Retinal pigment epithelial cell (primary cell): ENCODE measurements at places on chromosomes 7 and 10.

GRCh38 chr10:82826132-82826531 is 951.1 kb downstream of the NRG3 start:
- no peak for DNase-seq

- no peak for DNase-seq
These were observed 191.8 kb downstream of the HTR7 start for GRCh38 chr10:90665905-90666662.

DNA sequence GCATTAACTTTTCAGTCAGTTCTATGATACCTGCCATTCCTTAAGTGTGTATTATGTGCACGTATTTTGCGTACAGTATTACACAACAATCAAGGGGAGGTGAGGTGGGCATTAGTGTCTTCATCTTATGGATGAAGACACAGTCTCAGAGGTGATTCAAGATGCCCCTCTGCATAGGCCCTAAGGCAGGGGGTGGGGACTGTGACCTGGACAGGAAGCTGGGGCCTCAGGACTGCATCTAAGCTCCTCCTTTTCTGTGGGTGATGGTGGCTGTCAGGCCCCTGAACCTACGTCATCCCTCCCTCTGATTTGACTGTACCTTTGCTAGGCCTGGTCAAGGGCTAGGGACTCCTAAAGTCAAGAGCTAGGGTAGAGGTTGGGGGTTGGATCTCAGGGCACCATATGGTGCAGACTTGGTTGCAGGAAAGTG is 38.9 kb downstream of the HK1 start:
- no peak for DNase-seq

DNA sequence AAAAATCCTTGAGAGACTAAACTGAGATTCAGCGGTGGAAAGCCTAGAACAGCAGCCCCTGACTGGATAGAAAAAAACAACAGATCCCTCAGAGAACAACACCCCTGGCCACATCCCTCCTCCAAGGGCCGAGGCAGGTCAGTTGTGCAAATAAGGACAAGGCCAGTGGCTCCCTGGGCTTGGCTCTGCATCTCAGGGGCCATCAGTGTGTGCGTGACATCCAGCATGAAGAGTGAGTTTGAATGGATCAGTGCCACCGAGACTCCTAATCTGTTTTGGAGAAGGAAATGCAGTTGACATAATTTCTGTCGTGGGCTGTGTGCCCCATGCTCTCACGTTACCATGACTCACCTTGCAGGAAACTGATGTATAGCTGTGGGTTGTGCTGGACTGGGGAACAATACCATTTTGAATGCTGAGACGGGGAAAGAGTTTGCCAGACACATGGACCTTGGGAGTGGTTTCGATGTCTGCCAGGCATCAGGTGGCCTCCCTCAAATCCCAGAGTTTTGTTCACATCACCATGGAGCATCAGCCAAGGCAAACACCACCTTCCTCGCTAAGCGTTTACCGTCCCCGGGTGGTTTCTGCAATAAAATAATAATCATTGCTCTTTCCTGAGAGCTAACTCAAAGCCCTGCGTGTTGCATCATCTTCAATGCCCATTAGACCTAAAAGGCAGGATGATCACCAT is 153.2 kb upstream of the FZD8 start:
- peak; percentile 32 for DNase-seq

DNA sequence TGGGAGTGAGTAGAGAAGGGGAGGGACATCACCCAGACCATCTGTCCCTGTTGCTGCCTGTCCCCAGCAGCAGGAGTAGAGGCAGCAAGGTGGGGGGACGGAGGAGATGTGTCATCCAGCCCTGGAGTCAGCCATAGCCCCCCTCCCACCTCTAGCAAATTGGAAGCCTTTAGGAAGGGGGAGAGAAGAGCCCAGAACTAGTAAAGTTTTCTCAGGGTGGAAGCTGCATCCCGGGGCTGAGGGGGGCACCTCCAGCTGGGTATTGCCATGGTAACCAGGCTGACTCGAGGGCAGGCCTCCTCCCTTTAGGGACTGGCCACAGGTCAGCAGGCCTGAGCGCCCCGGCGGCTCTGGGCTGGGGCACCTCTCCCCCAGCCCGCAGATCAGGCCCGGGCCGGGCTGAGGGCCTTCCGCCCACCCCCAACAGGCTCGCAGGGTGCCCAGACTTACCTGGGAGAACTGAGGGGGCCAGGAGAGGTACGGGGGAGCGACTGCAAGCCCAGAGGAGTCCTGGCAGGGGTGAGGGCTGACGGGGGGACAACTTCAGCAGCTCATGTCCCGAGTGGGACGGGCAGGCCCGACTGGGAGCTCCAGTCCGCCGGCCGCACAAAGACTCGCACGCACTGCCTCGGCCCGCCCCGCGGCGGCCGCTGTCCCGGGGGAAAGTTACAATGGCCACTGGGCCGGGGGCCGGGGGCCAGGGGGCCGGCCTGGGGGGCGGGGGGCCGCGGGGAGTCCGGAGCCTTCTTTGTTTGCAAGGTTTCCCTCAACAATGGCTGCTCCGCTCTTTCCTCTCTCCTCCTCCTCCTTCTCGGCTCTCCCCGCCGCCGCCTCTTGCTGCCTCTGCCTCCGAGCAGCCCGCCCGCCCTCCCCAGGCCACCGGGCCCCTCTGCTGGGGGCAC is 6.0 kb downstream of the LDB1 start:
- no peak for DNase-seq

GRCh38 chr7:131692131-131692960 is 135.9 kb upstream of the PODXL start:
- DNase-seq: no peak

GRCh38 chr10:132546567-132547420 is 9.2 kb downstream of the INPP5A start:
- peak; percentile 39 for DNase-seq

DNA sequence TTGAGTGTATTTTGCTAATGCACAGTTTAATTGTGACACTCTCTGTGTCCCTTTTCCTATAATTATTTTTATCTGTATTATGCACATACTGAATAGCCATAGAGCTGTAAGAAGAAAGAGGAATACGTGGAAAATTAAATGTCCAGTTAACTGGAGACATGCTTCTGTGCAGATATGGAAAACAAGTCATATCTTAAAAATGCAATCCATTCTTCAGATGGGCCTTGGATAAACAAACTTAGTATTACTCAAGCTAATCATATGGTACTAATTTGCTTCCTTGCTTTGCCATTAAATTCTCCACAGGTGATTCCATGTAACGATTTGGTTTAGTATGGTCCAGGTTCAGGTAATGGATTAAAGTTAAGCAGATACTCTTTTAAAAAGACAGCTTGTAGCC is 201.2 kb upstream of the CELF2 start:
- no peak for DNase-seq

GRCh38 chr7:139693651-139694388 is 84.0 kb downstream of the HIPK2 start:
- DNase-seq: no peak

DNA sequence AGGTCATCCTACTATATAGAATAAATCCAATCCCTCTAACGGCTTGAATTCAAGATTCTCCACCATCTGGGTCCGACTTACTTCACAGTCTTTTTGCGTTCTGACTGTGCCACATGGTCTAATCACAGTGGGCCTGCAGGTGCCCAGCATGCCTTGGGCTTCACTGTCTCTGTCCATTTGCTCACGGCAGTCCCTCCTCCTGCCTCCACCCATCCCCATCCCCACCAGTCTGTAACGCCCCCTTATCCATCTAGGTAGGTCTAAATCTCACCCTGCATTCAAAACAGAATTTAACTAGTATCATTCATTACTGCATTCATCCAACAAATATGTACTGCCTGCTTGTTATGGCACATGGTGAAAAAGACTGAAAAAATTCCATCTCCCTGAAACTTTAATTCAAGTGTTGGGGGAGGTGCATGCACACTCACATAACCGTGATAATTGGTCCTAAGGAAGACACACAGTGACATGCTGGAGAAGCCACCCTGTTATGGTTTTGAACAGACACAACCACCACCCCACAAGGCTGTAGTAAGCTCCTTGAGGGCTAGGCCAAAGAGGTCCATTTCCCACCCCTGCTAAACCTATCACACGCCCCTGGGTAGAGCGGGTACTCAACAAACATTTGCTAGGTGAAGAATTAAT is 24.2 kb downstream of the SORBS1 start:
- no peak for DNase-seq

DNA sequence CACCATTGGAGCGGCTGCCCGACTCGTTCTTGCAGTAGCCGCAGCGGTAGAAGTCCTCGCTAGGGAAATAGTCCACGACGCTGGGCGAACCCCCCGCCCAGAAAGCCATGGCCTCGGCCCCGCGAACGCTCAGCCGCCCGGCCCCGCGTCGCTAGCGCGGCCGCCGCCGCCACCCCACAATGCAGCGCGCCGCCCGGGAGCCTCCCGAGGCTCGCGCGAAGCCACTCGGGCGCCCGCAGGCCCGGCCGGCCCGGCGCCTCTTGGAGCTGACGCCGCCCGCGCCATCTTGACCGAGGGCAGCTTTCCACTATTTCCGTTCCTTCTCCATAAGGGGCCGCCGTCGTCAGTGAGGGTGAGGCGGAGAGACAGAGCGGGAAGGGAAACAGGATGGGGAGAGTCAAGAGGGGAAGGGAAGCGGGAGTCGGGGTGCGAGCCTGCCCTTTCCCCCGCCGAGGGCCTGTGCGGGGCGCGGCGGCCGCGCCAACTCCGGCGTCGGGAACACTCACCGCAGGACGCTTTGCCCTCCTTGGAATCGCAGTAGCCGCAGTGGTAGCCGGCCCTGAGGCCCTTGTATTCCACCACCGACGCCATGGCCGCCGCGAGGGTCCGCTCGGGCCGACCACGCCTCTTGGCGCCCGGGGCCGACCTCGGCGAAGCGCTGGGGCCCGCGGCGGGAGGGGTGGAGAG is at the start of gene ATE1:
Gene ATE1 (minus strand): TSS at position 191 of the 687 bp plus-strand sequence. CDS start 82 bp downstream, at position 109.
- peak; percentile 70 for DNase-seq

- DNase-seq: no peak
These were observed 77.8 kb downstream of the JAZF1 start for GRCh38 chr7:28102797-28103196.

GRCh38 chr10:10132009-10132408 is 885.7 kb upstream of the CELF2 start:
- DNase-seq: no peak

GRCh38 chr10:86038371-86038770 is 328.2 kb downstream of the GRID1 start:
- DNase-seq: no peak

DNA sequence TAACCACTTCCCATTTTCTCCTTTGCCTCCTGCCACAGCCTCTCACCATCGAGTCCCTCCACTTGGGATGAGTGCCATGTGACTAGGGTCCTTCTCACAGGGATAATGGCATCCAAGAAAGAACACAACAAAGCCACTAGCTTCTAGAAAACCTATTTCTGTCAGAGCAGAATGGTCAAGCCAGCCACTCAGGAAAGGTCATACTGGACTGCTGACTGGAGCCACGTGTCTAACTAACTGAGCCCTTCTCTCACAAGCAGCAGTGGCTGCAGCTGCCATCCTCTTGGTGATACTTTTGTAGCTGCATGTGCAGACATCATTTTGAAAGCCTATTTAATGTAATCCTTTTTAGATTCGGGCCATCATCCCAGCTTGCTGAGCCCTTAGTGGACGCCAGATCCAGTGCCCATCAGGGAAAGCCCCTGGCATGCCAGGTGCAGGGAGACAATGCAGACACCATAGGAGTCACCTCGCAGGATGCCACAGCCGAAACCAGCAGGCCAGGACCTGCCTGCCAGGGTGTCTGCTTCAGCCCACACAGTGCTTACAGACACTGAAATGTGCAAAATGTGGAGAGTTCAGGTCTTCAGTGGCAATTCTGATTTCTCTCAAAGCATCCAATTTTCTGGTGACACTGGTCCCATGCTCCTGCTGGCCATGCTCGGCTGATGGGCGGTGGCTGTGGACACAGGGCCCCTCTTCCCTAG is 98.3 kb upstream of the DDC start:
- DNase-seq: no peak

DNA sequence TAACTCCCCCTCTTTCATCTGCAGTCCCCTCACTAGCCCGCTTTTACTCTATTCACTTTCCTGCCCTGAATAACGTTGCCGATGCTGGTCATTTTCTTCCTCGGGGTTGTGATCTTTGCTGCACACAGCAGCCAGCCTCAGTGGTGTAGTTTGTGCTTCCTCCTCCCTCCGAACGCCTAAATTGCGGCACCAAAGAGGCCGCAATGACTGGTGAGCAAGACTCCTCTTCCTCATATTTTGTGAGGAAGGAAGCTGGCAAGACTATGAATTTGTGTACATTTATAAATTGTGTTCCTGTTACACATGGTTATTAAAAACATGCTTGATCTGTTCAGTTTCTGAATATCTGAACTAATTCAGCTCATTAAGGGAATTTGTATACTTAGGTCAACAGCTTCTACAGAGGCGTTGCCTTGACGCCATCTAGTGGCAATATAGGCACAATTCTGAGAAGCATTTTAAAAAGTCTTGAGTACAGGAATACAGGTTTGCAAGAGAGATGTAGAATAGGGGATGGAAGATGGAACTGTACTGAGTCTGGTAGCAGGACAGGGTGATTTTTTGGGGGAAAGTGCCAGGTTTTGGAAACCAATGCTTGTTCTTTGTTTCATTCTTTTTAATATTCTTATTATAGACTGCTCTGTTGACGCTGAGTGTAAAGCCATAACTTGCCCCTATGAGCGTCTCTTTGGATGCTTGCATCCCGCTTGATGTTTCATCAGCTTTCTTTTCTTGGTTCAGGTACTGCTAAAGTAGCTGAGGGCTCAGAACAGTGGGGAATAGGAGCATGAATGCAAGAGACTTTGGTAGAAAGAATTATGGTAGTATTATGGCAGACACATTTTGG is 4.1 kb upstream of the TAS2R5 start:
- DNase-seq: peak; percentile 10

DNA sequence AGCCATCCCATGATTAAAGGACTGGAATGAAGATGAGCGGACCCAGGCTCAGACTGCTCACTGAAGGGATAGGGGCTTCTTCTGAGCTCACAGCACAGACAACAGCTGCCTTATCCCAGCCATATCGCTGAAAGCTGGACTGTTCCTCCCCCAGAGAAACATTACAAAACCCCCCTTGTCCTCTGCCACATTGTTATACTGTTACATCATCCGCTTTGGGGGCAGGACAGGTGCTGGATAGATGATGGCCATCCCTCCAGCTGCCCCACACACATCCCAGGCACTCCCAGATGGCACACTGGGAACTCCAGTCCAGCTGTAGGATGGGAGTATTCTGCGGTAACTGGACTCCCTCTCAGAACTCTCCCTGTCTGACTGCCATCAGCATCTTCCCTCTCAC is 58.7 kb upstream of the BTRC start:
- no peak for DNase-seq
